ENCODE measurements at places on chromosomes 5 and 9. TPM values are rescaled to one million over a fixed set of nuclear protein-coding genes. Genes with fewer than 3 reads are reported as not detected.
A peak's percentile ranks its signal among the peaks of the same experiment; 100 is the strongest.

GRCh38 chr9:134361426-134361825 is 35.2 kb downstream of the RXRA start:
- DNase-seq, result no peak

DNA sequence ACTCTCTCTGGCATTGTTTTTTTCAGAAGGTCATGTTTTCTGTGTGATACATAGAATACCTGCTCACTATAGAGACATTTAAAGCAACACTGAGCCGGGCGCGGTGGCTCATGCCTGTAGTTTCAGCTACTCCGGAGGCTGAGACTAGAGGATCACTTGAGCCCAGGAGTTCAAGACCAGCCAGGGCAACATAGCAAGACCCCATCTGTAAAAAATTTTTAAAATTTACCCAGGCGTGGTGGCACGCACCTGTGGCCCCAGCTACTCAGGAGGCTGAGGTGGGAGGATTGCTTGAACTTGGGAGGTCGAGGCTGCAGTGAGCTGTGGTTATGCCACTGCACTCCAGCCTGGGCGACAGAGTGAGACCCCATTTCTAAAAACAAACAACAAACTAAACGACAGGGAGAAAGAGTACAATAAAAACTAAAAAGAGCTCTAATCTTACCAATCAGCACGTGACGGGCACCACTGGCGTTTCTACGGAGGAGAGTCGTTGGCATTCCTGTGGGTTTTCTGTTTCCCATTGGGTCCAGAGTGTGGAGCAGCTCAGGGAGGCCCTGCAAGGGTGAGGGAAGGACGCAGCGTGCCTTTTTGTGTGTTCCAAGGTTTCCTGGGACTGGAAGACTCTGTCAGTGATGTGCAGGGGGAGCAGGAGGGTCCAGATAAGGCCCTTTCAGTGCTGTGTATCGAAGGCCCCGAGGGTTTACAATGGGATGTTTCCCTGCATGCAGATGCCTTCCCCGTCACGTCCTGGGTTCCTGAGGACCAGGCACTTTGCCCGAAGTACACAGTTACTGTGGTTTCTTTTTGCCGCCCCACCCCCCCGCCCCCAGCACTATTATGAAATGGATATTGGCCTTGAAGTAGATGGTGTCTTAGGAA is 7.2 kb upstream of the RNU6ATAC start:
- peak; percentile 63 for DNase-seq

GRCh38 chr5:67045816-67046740 is 150.5 kb downstream of the CD180 start:
- DNase-seq, result no peak

DNA sequence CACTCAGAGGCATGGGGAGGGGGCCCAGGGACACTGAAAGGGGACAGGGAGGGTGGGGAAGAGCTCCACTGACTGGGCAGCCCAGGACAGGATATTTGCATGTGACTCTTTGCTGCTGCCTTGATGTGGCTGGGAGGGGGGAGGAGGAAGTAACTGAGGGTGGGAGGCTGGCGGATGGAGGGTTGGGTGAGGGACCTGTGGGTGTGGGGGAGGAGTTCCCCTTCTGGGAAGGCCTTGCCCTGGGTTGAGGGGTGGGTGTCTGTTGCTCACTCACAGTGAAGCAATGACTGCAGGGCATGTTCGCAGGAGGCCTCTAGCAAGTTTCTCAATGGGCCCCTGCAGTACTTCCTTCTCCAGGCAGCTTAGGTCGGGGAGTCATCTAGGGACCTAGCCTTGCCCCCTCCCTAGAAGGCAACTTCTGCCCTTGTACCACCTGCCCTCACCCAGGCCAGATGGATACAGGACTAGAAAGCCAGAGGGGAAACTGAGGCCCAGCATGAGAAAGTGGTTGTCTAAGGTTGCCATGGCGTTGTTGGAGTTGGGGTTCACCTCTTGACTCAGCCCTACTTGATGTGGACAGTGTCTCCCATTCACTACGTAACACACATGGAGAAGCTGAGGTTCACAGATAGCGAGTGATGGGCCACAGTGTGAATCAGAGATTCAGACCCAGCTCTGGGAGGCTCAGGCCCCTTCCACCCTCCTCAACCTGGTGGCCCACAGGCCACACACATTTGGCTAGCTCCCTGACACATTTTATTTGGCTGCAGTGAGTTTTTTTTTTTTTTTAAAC is 3.0 kb downstream of the GRK6 start:
- DNase-seq, result peak; percentile 39

DNA sequence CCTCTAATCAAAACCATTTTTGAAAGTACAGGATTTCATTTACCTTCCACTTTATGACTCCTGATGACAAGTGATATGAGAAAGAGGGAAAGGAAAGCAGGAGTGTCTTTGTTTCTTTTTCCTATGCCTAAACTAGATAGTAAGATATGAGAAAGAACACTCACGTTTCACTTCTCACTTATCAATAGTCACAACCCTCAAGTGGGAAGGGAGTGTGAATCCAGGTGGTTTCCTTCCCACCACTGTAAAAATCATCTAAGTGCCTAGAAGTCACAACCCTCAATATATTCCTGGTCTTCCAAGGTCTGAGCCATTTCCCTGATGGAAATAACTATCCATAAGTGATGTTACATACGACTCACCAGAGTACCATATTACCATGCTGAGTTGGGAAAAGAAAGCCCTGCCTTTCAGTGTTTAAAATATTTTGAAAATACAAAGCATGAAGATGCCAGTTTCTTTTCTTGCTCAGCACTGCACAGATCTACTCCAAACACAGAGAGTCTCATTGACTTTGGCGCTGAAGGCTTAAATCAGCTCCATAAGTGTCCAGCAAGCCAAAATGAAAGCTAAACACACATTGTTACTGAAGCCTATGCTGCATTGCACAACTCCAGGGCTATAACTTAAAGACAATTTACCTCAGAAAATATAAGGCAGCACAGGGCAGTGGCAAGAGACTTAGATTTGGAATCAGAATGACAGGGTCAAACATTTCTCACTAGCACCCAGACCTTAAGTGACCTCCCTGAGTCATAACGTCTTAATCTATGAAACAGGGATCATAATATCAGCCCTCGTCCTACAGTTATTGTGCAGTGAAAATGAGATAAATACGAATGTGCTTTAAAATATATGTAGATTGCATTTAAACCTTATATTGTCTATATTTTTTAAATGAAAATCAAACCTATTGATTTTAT is 301.2 kb downstream of the KIAA0825 start:
- DNase-seq, result peak; percentile 69

DNA sequence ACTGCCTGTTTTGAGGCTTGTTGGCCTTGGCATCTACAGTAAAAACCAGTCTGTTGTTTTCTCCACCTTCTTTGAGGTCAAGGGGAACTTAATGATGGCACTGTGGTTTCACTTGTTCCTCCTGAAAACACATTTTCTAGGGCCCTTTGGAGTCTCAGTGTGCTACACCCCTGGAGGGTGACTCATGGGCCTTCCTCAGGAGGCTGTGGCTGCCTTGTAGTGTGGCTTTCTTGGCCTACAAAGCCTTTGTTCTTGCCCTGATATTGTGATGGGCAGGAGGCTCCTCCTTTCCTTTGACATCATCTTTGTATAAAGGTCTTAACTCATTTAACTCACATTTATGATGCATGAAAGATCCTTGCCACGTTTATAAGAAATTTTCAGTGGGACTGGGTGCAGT is 56.3 kb upstream of the GPBP1 start:
- DNase-seq, result no peak

Gene CCNJL
- total RNA-seq, result 22.3 TPM

Data from lung (tissue), 17 donors.